Lower leg skin (tissue), 4 donors: ENCODE measurements at places on chromosomes 6 and 20. TPM values are rescaled to one million over a fixed set of nuclear protein-coding genes. Genes with fewer than 3 reads are reported as not detected.

DNA sequence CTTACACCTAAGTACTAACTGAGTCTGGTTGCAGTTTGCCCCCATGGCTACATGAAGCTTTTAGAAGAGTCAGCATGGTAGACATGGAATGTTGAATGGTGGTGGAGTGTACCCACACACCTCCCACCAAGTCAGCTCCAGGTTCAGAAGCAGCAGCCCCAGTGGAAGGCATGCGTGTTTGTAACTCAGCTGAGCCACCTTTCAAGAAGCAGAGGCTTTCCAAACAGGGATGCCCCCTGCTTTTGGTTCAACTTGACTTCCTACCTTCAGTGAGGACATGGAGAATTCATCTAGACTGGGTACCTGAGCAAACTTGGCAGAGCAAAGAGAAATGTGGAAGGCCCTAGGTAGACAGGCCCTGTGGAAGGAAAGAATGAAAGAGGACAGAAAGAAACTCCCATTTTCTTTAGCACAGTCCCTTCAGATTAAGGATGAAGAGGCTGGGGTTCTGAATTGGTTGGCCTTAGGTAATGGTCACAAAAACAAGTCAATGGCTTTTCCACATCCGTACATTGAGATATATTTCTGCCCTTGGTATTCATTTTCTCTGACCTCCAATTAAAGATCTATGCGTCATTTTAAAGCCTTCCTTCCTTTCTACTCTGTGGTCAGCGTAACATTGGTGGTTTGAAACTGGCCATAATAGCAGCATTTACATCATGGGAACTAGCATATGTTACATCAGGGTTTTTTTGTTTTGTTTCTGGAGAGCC is 53.2 kb downstream of the HFE start:
- no peak for DNase-seq

- peak; percentile 18 for DNase-seq
These were observed 21.5 kb upstream of the MAS1L start for GRCh38 chr6:29509239-29509638.

GRCh38 chr20:32482442-32483261 is 102.5 kb downstream of the NOL4L start:
- no peak for DNase-seq

- DNase-seq: no peak
These were observed 43.0 kb upstream of the CCR6 start for GRCh38 chr6:167079853-167080297.

GRCh38 chr6:25449774-25450173 is 170.6 kb downstream of the CARMIL1 start:
- no peak for DNase-seq

DNA sequence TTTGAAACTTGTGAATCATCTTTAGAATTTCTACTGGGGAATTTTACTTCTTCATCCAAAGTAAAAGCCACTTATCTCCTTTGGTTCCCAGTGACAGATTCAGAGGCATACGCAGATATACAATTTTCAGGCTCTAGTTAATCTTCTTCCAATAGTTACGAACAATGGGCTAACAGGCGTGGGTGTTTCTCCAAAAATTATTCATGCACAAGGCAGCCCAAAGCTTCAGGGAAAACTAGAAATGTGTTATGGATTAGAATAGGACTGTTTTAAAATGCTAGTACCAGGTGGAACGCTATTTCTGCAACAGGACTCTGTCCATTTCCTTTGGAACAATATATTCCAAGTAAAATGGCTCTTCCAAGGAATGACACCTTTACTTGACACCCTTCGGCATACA is 102.2 kb downstream of the ZNF217 start:
- DNase-seq: no peak

DNA sequence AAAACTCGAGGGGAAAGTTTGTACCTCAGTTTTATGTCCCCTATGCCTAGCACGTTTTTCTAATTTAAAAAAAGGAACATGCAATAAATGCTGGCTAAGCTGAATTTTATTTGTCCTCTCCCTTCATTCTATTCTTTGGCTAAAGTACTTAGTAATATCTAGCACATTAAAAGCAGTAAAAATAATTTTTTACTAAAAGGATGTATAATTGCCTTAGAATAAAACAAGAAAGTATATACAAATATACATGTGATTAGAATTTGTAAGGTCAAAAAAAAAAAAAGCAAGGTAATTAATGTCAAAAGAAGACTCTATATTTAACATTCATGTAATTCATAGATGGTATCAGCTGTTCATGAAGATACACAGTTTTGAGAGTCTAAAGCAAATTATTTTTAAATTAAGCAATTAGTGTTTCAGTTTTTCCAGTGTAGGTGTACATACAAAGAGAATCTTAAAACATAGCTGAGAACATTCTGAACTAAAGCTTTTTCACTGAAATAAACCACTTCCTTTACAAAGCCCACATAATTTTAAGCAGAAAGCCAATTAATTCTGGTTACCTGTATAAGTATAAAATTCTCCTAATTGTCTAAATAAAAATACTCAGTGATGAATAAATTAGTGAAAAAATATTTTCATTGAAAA is 32.4 kb downstream of the HBS1L start:
- DNase-seq: no peak

GRCh38 chr6:16440636-16441212 is 202.3 kb downstream of the GMPR start:
- DNase-seq: no peak

DNA sequence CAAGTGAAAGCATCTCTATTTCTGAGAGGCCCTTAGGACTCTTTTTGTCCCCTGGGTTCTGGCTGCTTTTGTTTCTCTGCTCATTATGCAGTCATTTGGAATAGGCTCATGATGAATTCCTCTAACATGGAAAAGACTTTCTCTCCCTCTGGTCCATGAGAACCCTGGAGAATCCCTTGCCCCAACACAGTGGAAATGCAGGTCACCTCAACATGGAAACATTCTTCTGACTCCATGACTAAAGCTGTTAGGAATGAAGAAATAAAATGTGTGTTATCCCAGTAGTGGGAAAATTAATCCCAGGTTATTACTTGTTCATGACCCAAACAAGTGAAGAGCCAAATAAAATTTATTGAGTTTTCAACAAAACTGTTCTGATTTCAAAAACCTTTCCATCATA is 458.6 kb downstream of the EPM2A start:
- no peak for DNase-seq

- no peak for DNase-seq
These were observed 30.6 kb downstream of the TSHZ2 start for GRCh38 chr20:53002786-53003185.

GRCh38 chr6:15461127-15461944 is 201.5 kb downstream of the DTNBP1 start:
- DNase-seq: no peak

DNA sequence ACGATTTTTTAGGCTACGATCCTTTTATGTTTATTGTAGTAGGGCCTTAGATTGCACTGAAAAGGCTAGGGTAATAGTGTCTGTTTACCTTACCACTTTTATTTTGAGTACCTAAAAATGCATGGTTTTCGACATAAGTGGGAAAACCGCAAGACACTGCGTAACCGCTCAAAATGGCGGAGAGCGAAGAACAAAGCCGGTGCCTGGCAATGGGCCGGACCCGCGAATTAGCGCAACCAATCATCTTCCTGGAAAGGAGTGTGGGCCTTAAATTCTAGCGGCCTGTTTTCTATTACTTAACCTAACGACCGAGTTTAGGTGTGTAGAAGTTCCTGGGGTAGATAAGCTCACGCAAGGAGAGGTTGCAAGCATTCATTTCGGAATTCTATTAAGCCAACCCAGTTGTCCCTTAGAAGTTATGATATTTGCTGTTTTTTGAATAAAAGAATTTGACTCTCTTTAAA is 118.0 kb downstream of the HFE start:
- peak; percentile 61 for DNase-seq

- no peak for DNase-seq
These were observed 47.7 kb upstream of the CST5 start for GRCh38 chr20:23926944-23927872.

DNA sequence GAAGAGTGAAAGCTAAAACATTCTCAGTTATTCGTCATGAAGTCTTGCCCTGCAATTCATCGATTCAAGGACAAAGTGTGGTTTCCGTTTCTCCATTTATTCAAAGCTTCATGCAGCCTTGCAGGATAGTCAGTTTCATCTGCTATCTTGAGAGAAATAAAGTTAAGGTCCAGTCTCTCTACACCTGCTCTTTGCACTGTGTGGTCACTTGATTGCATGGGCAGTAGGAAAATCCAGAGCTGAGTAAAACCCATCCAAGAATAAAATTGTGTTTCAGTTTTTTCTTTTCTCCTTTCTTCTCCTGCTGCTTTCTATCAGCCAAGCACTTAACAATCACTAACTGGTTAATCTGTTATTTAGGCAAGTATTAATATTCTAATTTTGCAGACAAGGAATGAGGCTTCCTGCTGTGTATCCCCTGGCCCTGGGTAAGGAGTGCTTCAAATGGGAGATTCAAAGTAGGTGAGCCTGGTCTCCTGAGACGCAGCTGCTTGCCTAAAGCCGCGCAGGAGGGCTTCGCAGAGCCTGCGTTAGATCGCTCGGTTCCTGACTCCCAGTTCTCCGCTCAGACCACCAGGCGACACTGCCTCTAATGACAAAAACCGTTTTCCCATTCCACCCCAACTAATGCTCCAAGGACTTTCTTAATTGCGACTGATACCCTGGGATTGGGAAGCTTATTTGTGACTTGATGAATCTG is 808.3 kb downstream of the TFAP2A start:
- no peak for DNase-seq

DNA sequence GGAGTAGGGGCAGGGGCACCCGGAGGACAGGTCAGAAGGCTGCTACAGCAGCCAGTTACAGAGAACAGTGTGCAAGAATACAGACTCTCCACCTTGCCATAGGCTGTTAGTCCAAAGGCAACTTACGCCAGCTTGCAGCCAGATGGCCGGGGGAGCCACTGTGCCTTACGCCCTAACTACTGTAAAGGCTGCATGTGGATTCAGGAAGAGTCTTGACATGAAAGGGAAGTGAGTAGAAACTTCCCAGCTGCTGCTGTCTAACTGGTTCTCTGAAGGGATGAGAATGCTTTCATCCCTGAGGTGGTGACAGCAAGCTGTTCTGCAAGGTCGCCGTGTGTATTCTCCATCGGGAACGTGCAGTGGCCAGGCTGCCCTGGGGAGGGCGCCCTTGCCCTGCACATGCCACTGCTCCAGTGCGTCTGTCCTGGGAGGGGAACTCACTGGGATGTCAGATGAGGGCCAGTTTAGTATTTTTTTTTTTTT is 46.1 kb downstream of the LYRM4 start:
- DNase-seq: no peak

DNA sequence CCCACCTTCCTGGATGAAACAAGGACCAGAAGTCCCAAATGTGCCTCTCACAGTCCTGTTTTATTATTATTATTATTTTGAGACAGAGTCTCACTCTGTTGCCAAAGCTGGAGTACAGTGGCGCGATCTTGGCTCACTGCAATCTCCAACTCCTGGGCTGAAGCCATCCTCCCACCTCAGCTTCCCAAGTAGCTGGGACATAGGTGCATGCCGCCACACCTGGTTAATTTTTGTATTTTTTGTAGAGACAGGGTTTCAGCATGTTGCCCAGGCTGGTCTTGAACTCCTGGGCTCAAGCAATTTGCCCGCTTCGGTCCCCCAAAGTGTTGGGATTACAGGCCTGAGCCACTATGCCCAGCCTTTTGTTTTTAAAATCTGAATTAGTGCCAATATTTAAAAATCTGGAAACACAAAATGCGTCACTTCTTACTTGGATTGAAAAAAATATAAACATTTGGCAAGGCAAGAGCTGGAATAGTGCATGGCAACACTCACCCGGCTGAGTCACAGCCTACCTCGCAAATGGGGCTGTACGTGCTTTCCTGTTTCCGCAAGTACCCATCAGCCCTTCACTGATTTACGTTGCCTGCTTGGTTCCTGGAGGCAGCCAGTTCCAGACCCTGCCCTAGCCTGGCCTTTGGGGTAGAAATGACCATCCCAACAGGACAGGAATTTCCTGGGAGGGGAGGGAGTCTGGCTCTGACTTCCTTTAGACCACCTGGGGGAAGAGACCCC is 6.3 kb downstream of the SDCBP2 start:
- peak; percentile 89 for DNase-seq

GRCh38 chr6:169130113-169130512 is 123.5 kb downstream of the THBS2 start:
- no peak for DNase-seq

DNA sequence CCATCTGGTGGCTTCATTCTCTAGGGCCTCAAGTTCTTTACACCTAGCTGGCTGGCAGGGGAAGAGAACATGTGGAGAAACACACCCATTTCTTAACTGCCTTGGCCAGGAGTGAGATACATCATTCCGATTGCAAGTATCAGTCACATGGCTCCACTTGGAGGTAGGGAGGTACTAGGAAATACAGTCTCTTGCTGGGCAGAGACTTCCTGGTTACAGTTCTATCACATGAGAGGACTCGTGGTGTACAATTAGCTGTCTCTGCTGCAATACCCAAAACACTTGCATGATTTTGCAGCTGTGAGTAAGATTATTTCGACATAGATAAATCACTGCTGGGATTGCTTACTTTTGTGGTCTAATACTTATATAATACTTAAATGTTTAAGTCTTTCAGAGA is 51.1 kb downstream of the GTF2H5 start:
- DNase-seq: peak; percentile 76

- DNase-seq: no peak
These were observed 68.0 kb downstream of the UST start for GRCh38 chr6:148814869-148815268.

The IYD gene
- 0.95 TPM for total RNA-seq

The BFSP1 gene
- total RNA-seq: 2.1 TPM

The IPCEF1 gene
- total RNA-seq: 1.3 TPM

The SLC16A10 gene
- total RNA-seq: 35.6 TPM

The FAM209A gene
- total RNA-seq: 0.81 TPM

The SLPI gene
- total RNA-seq: 361 TPM

The MAS1 gene
- total RNA-seq: 0.05 TPM

The PDE10A gene
- 0.59 TPM for total RNA-seq

The CYP39A1 gene
- total RNA-seq: 38.2 TPM
